ENCODE measurements at places on chromosomes 16 and 17.

- peak; percentile 27 for DNase-seq
These were observed 1.3 kb upstream of the CCDC102A start for GRCh38 chr16:57537581-57538234.

GRCh38 chr16:8669481-8669880, 4.9 kb upstream of the ABAT start:
- DNase-seq = no peak

DNA sequence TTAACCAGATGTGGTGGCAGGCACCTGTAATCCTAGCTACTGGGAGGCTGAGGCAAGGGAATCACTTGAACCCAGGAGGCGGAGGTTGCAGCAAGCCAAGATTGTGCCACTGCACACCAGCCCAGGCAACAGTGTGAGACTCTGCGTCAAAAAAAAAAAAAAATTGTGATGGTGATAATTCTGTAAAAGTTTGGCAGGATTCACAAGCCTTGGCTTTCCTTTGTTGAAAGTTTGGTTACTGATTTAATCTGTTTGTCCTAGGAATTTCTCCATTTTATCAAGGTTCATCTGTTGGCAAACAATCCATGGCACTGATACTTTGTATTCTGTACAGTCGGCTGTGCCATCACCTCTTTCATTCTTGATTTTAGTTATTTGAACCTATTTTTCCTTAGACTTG, 15.9 kb downstream of the EIF4A3 start:
- DNase-seq = no peak

- DNase-seq = no peak
These were observed 38.0 kb downstream of the C16orf95 start for GRCh38 chr16:87279094-87279658.

GRCh38 chr16:84121007-84121406, 4.3 kb upstream of the MBTPS1 start:
- DNase-seq = no peak

- no peak for DNase-seq
These were observed 44.0 kb downstream of the SYT17 start for GRCh38 chr16:19212059-19212458.

- no peak for DNase-seq
These were observed 388.7 kb upstream of the PMFBP1 start for GRCh38 chr16:72560617-72561016.

DNA sequence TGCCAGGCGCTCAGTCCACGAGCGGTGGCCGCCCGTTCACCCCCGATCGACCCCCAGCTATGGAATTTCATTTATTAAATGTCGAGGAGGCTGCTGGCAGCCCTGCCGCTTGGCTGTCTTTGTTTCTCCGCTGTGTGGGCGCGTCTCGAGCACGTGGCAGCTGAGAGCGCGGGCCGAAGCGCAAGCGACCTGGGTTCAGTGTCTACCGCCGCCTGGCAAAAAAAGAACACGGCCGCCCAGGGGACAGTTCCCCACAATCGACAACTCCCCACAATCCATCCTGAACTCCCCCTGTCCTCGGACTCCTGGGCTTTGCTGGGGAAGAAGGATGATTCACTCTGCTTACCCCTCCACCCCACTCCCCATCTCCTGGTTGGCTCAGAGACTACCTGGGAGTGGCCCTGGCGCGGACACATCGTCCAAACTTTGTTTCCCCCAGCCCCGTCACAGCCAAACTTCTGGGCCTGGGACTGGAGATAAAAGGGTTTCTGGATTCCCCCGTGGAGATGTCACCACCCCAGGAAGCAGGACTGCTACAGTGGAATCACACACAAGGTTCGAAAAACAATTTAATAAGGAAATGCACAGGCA, 1.7 kb upstream of the ANKRD13B start:
- DNase-seq = no peak

DNA sequence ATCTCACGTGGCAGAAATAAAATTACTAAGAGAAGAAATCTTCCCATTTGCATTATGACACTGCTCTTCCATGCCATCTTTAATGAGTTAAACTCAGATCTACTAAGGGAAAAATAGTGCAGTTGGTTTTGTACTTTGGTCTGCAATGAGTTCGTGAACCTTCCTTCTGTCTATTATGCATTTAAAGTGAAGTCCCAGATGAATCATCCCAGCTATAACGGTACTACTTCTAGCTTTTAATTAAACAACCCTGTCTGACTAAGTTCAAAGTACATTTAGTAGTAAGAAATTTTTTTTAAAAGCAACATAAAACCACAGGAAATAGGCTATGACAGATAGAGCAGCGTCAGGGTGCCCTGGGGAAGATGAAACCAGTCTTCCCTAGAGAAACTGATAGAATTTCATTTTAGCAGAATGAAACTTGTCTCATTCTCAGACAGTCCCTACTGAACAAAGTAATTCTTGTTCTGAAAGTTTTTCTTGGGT, 1.8 kb downstream of the TMIGD1 start:
- DNase-seq = no peak

- DNase-seq = no peak
These were observed 38.9 kb upstream of the ZC3H18 start for GRCh38 chr16:88531346-88531745.

GRCh38 chr17:5391678-5392077, 27.8 kb downstream of the NUP88 start:
- no peak for DNase-seq

GRCh38 chr16:11583166-11583565, 3.6 kb downstream of the LITAF start:
- DNase-seq = no peak

- peak; percentile 7 for DNase-seq
These were observed 10.2 kb downstream of the CBX4 start for GRCh38 chr17:79829004-79829403.

GRCh38 chr17:31789707-31790505, 69.1 kb downstream of the COPRS start:
- DNase-seq = no peak

DNA sequence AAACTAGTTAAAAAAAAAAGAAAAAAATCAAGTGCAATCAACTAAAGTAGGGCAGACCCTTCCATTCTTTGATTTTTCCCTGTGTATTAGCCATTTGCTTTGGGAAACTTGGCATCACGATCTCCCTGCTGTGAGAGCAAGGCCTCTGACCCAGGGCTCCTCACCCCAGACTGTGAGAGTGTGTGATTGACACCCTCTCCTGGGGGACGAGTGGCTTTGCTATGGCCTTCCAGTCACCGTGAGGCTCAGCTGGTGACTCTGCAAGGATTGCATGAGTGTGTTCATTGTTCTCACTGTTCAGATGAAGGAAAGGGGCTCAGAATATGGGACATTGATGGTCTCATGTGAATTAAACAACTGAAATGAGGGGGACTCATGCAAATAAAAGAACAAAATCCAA, 69.0 kb upstream of the BCAR1 start:
- no peak for DNase-seq

DNA sequence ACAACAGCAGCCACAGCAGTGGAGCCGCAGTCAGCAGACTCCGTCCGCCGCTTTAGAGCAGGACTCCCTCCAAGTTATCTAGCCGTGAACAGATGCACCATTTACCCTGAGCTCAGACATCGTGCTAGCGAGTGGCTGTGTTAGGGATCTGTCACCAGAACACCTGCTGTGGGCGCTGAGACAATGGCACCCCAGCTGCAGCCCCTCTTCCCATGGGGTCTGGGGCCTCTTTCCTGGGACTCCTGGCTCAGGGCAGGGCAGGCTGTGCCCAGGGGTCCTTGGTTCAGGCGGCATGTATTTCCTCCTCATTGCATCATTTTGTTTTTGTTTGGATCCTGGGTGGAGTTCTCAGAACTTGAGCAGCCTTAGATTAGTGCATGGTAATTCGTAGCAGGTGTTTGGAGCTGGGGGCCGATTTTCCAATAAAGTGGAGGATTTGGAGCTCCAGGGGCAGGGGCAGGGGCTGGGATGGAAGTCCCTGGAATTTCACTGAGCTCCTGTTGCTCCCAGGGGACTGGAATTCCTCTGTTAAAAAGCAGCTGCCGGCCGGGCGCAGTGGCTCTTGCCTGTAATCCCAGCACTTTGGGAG, 23.4 kb downstream of the NMRAL1 start:
- DNase-seq = no peak

- DNase-seq = no peak
These were observed 38.9 kb downstream of the COX4I1 start for GRCh38 chr16:85838381-85838780.

- DNase-seq = no peak
These were observed 5.3 kb downstream of the MNT start for GRCh38 chr17:2395258-2396181.

GRCh38 chr16:88456356-88457292, 3.5 kb downstream of the ZFPM1 start:
- no peak for DNase-seq

GRCh38 chr16:69942099-69942491, 9.0 kb upstream of the CLEC18A start:
- no peak for DNase-seq

GRCh38 chr17:74454197-74455024, 12.0 kb upstream of the CD300A start:
- no peak for DNase-seq

DNA sequence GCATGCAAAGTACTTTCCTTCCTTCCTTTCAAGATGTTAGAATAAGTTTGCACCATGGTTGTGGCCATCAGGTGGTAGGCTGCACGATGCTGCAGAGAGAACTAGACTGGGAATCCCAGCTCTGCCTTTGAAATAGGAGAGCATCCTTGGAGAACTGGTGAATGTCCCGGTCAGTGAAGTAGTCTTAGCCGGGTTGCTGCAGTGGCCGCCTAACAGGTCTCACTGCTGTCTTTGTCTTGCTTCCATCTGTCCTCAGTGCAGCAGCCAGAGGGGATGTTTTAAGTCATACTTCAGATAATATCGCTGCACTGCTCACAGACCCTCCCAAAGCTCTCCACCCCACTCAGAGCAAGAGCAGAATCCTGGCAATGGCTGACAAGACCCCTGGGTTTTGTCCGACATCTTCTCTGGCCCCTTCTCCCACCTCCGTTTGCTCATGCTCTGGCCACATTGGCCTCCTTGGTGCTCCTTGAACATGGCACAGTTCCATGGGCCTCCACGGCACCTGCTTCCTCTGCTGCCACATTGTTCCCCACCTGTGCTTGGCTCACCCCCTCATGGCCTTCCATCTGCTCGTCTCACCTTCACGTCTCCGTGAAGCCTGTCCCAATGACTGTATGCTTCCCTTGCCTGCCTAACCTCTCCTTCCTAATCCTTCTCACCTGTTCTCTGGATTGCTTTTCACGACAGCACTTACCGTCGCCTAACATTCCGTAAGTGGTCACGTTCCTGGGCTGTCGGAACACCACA, 439.8 kb downstream of the UTP18 start:
- no peak for DNase-seq

DNA sequence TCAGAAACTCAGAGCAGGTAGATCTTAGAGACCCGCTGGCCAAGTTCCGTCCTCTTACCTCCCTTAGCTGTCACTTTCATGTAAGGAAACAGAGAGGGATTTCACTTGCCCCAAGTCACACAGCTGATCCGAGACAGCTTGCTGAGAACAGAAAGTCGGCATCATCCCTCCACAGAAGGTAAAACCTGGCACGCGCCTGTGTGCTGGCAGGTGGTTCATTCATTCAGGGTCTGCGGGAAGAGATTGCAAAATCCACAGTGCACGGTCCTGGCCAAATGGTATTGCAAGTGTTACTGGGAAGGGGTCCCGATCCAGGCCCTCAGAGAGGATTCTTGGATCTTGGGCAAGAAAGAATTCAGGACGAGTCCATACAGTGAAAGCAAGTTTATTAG, 139.4 kb upstream of the RPH3AL start:
- DNase-seq = peak; percentile 59

- DNase-seq = no peak
These were observed 12.4 kb downstream of the CCDC47 start for GRCh38 chr17:63760771-63761539.

DNA sequence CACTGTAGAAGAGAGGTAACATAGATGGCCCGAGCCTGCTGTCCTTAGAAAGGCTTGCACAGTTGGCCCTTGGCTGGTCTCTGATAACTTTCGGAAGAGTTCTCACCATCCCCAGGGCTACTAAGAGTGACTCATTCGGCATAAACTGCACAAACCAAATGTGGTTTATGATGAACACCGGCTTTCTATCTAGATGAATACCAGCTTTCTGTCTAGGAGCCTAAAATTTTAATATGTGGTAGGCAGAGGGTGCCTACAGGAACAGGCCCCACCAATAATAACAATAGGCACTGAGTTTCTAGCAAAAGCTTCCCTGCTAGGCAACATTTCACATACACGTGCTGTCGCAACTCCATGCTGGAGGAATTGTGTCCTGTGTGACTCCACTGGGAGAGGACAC, 15.4 kb downstream of the CNOT1 start:
- DNase-seq = no peak

- peak; percentile 64 for DNase-seq
These were observed 2.8 kb upstream of the SOCS1 start for GRCh38 chr16:11258553-11259492.

- DNase-seq = no peak
These were observed 25.4 kb downstream of the PELP1 start for GRCh38 chr17:4678448-4679026.

DNA sequence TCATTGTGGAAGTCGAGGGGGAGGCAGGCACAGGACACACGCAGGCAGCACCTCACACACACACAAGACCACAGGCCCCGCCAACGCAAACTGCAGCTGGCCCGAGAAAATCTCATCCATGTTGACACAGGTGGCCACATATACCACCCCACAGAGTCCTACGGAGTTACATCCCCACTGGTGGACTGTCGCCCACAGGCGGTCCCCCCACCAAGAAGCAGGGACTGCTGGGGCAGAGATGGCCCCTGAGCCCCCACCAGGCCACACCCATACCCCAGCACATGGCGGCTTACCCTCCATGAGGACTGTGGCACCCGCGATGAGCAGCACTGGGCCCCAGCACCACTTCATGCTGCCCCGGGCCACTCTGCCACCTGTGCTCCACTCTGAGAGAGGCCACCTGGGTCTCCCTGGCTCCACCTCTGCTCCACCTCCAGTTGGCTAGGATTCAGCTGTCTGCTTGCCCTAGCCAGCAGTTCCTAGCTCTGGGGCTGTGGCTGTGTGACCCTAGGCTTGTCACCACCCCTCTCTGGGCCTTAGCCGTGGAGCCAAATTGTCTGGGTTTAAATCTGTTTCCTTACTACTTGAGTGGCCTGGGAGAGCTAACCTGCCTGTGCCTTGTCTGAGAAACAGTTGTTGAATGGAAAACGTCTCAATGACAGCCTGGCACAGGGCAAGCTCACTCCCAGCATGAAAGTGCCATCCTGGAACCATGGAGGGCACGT, at the start of gene PRSS53:
PRSS53 (minus strand) TSS at position 485 of the 725 bp plus-strand sequence; CDS start at position 351, 134 bp downstream.
- no peak for DNase-seq

- no peak for DNase-seq
These were observed 3.2 kb downstream of the SNTB2 start for GRCh38 chr16:69190046-69190588.

DNA sequence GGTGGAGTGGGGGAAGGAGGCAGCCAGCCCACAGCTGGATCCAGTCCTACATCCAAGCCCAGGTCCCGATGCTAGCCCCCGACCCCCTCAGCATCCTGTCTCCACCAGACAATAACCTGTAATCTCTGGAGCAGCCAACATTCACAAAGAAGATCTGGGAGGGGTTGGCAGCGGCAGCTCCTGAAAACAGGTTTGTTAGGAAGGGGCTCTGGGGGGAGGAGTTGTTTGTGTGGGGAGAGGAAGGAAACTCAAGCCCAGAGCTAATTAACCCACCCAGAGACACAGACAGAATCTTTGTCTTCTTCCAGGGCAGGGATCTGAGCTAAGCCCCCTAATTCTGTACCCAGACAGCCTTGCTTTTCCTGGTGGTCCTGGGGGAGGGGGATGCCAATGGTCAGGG, 4.6 kb upstream of the C17orf113 start:
- no peak for DNase-seq

GRCh38 chr17:16932611-16933010, 39.3 kb downstream of the TNFRSF13B start:
- no peak for DNase-seq

All from femur (tissue), 1 donor.